ENCODE measurements at places on chromosomes 11 and 22. TPM values are rescaled to one million over a fixed set of nuclear protein-coding genes. Genes with fewer than 3 reads are reported as not detected.

DNA sequence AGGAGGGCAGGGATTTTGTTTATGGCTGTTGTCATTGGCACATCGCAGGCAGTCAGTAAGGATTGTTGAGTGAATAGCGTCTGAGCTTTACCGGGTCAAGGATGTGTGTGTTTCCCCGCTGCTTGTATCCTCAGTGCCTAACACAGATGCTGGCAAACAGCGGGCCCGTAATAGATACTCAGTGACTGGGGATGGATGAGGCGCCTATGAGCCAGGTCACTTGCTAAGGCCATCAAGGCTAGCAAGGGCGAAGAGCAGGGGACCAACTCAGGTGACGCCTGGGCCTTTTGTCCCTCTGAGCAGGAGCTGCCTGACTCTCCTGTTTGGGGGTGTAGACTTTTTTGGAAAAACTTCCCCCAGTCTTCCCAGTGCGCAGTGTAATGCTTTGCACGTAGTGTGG lies 118.1 kb downstream of the HIPK3 start:
- no peak for DNase-seq

- DNase-seq, result no peak
Observed at GRCh38 chr11:128701086-128701485, 7.2 kb downstream of the FLI1 start.

- no peak for DNase-seq
Observed at GRCh38 chr11:1236316-1237127, 13.7 kb downstream of the MUC5B start.

- no peak for DNase-seq
Observed at GRCh38 chr11:1511937-1512496, 25.4 kb upstream of the MOB2 start.

DNA sequence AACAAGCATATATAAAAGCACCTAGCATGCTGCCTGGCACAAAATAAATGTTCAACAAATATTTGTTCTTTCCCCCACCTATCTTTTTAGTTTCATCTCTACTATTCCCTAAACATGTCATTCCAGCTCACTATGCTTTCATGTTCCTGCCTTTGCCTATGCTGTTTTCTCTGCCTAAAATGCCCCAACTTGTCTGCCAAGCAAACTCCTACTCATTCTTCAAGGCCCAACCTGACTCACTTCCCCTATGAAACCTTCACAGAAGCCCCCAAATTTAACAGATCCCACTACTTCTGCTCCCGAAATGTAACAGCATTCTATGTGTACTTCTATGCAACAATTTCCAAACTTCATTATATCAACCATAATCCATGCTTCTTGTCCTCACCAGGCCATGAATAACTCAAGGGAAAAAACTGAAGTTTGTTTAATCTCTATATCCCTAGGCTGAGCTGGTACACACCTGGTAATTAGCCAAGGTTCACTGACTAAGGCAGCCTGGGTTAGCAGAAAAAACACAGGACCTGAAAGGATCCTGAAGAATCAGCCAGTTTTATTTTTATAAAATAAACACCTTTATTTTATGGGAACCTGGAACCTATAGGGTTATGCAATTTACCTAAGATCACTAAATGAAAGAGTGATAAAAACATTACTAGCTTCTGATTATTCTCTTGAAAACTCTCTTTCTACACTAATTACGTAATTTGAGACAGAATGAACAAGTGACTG lies 72.2 kb downstream of the PAK1 start:
- no peak for DNase-seq

DNA sequence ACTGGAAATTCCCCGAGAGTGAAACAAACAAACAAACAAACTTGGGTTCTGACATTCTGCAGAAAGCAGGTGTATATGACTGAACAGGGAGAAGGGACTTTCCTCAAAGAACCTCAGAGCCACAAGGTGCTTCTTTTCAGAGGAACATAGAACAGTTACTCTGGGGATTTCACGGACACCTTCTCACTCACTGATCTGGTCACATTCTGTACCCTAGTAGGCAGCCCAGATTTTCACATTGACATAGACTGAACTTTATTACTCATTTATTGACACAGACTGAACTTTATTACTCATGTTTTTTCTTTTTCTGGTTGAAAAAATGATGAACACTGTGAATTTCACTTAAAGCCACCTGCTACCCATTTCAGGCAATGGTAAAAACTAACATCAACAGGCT lies 263.0 kb downstream of the OPCML start:
- DNase-seq, result no peak

DNA sequence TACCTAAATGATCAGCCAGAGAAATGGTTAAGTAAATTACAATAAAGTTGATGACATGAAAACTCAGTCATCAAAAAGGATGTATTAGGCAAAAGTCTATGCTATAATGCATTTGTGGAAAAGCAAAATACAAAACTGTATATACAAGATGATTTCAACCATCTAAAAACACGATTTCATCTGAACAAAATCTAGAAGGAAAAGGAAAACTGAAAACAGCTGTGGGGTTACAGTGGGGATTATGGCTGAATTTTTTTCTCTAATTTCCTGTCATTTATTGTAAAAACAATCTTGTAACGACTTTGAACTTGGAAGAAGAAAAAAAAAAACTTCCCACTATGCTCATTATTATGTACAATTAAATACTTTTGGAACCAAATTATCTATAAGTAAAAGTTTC lies 30.3 kb downstream of the CHEK2 start:
- DNase-seq, result no peak

DNA sequence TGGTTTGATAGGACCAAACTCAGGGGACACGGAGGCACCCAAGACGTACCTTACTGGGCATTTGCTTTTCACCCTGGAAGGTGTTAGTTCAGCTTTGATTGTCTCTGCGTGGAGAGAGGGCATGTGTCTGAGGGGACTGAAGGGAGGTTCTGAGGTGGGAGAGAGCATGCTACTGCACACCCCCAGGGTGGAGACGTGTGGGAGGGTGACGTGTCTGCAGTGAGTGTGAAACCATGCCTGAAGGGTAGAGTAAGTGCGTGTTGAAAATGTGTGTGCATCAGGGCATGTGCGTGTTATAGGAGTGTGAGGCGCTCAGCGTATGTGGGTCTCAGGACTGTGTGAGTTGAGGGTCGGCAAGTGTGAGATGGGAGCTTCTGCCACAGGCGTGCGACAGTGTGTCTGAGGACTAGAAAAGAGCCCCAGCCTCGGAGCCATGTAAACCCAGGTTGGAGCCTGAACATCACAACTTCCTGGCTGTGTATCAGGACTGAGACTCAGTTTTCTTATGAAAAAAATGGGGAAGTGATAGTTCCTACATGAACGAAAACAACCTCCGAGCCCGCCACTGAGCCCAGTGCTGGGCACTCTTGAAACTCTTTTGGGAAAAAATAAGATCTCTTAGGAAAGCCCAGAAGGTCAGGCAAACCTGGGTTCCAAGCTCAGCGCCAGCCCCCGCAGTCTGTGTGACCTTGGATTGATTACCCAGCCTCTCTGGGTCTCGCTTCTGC lies 11.8 kb upstream of the KCNJ11 start:
- no peak for DNase-seq

GRCh38 chr11:19576054-19576453 lies 136.6 kb upstream of the NAV2 start:
- no peak for DNase-seq

DNA sequence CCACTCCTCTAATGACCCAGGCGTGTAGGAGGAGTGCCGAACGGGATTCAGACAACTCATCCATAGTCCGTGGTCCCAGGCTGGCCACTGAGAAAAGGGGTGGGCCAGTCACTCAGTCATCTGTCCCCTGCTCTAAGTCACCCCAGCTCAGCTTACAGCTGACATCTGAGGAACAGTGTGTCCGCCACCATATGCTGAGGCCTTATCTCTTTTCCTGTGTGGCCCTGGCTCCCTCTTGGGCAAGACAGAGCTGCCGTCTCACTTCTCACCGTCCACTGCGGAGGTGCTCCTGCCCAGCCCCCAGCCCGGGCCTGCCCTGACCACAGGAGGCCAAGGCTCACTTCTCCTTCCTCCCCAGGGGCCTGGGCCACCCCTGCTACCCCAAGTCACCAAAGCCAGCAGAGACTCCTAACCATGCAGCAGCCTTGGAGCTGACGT lies 6.8 kb downstream of the CCDC86 start:
- no peak for DNase-seq

DNA sequence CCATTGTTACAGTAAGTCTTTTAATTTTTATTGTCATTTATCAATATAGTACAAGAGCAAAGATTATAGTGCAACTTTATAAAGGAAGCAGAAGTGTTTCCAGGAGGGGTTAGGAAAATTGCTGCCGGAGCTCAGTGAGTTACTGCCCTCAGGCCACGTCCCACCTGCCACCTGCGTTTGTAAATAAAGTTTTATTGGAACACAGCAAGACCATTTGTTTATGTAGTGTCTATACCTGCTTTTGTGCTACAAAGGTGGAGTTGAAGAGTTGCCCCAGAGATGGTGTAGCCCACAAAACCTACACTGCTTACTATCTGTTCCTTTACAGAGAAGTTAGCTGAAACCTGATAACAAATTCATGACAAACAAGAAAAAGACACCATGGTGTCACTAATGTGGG lies 437.8 kb upstream of the B3GAT1 start:
- no peak for DNase-seq

MRGPRE gene
- not detected for polyA plus RNA-seq

TLCD5 gene
- 5.8 TPM for polyA plus RNA-seq

GRAMD1B gene
- polyA plus RNA-seq, result 55.5 TPM

CEP164 gene
- 16.6 TPM for polyA plus RNA-seq

P2RY6 gene
- polyA plus RNA-seq, result 9.1 TPM

SMC1B gene
- polyA plus RNA-seq, result 0.03 TPM

E2F8 gene
- 6.4 TPM for polyA plus RNA-seq

SH3BP1 gene
- 2.8 TPM for polyA plus RNA-seq
